Activated naive CD8-positive, alpha-beta T cell treated with anti-CD3 and anti-CD28 coated beads, Interleukin-2, amount 50 U/mL, for 24 hours (primary cell): ENCODE measurements at places on chromosomes 2 and 18.

DNA sequence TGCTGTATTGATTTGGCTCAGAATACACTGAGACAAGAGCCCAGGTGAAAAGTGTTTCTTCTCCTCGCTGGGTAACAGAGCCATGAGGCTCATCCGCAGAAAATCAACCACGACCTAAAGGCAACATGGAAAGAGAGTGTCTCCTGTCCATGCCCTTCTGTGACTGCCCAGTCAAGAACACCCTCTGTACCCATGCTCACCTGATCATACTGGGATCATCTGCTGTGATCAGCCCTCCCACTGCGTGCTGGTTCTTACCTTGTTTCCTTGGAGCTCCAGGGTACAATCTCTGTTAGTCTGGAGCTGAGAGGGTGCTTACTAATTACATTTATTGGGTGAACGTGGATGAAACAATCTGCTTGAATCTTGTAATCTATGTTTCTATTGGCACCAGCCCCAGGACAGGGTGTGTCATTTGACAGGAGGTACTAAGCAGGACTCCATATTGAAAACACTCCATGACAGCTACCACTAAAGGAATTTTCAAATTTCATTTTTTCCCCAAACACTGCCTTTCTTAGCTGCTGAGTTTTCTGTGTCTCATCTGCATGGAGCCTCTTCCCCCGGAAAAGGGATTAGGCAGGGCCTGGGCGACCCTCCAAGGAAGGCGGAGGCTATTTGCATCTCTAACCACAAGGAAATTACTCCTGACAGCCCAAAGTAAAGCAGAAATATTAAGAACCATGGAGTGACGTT is 39.7 kb upstream of the GRP start:
- DNase-seq = no peak

DNA sequence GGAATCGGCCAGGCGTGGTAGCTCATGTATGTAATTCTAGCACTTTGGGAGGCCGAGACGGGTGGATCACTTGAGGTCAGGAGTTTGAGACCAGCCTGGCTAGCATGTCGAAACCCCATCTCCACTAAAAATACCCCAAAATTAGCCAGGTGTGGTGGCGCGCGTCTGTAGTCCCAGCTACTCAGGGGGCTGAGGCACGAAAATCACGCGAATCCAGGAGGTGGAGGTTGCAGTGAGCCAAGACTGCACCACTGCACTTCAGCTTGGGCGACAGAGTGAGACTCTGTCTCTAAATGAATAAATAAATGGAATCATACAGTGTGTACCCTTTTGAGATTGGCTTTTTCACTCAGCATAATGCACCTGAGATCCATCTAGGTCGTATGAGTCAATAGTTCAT is 19.4 kb upstream of the TTC39C start:
- DNase-seq = no peak

DNA sequence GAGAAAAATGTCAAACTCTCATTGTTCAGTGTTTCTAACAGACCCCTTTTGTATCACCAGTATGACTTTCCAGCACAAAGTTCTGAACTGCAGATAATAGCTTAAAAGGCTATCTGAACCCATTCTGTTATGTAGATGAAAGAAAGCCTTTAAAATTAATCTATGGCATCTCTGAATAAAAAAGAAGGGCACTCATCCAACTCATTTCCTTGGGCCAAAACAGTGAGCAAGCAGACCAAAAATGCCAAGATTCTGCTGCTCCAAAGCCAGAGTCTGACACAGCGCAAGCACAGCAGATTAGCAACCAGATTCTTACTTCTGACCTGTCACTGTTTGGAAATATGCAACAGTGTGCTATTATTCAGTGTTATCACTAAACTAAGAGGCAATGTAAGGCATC is 22.6 kb upstream of the ITGA6 start:
- DNase-seq = no peak

- no peak for DNase-seq
Measured at GRCh38 chr2:85245891-85246290, 81.9 kb downstream of the TGOLN2 start.

DNA sequence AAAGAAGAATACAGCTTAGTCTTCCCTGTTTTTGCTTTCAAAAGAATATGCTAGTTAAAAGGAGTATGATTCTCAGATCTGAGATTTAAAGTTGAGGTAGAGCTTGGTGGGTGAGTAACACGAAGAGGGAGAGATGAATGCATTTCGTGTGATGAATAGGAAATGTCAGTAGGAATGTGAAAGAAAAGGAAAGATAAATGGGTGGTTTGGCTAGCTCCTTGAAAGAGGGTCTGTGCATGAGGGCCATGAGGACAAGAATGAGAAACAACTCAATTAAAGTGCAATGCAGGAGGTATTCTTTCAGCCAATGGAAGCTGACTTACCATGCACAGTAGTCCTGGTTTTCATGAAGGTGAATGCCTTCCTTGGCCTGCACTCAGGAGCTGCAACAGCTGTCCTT is 248.2 kb downstream of the HNMT start:
- DNase-seq = no peak

GRCh38 chr2:9001229-9001628 is 2.3 kb downstream of the MBOAT2 start:
- no peak for DNase-seq

GRCh38 chr2:195318440-195319111 is 338.4 kb upstream of the SLC39A10 start:
- peak; percentile 42 for DNase-seq
